ENCODE measurements at places on chromosomes 1 and 21.

- no peak for DNase-seq
Observed at GRCh38 chr1:246039584-246039983, 467.5 kb downstream of the SMYD3 start.

- DNase-seq, result no peak
Observed at GRCh38 chr1:91755702-91756287, 130.2 kb downstream of the TGFBR3 start.

DNA sequence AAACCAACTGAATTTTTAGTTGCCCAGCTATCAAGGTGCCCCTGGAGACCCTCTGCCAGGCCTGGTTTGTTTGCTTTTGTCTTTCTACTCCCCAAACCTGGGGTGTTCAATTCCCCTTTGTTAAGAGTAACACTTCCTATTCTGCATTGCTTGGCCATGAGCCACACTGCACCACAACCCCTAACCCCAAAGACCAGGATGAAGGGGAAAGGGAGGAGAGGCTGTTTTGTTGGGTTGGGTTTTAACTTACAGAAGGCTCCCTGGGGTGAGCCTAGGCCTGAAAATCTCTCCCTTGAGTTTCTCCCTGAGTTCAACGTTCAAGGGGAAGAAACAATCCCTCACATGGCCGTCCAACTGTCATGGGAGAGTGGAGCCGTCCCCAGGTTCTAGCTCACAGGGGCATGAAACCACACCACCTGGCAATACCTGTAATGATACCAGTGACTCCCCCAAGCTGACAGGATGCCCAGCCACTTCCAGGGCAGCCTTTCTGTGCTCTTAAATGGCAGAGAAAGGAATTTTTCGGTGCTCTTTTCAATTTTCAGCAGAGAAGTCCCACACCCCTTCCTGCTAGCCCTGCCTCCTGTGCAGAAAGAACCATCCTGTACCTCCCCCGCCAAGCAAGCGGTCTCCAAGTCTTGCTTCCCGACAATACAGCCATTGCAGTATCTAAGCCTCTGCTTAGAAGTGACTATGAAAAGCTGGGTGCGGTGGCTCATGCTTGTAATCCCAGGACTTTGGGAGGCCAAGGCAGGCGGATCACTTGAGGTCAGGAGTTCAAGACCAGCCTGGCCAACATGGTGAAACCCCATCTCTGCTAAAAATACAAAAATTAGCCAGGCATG, 14.9 kb downstream of the SLC45A3 start:
- no peak for DNase-seq

DNA sequence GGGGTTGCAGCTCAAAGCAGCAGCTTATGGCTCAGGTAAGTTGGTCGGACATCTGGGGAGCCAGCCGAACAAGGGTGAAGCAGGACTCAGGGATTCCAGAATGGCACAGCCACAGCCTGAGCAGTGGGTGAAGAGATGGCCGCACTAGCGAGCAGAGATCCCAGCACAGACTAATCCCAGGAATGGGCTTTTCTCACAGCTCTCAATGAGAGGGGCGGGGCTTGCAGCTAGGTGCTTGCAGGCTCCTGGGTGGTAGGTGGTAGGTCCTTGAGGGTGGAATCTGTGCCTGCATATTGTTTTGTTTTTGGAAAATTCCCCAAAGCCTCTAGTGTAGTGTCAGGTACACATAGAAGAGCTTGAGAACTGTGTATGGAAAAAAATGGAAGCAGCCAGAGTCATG, 9.0 kb downstream of the KIAA0040 start:
- no peak for DNase-seq

DNA sequence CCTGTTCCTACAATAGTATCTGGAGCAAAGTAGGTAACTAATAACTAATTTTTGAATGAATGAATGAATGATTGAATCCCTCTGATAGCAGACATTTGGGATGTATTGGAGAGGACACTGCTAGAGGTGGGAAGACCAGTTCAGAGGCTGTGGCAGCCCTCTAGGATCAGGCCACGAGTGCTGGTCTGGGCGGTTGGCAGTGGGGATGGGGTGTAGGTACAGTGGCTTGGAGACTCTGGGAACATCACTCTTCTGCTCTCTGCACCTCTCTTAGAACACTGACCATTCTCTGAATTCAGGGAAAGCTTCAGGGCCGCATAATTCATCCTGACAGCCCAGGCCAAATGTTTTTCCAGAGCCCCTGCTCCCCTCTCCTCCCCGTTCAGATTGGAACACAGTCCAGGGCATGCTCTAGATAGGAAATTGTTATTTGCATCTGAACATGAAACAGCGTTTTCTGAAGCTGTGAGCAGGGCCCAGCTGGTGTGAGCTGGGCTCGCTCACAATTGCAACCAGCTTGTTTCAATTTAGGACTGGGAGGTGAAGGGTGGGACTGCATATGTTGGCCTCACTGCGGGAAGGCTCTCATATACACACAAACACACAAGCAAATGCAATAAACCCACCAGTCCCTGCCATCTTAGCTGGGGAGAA, 253.1 kb upstream of the USP24 start:
- no peak for DNase-seq

DNA sequence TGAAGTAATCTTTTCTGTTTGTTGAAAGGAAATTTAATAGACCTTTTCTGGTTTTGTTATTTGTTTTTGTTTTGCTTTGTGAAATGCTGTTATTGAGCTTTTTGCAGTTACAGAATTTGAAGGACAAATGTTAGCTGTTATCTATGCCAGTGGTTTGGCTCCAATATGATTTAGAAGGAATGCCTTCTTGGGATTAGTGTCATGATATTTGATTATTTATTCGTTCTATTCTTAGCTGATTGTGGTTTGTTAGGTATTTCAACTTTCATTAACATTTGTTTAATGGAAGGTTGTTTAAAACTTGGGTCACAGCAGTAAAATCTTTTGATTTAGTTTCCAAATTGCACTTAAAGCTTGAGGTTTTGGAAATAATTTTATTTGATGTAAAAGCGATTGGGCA, 33.5 kb downstream of the ADGRL2 start:
- DNase-seq, result no peak

DNA sequence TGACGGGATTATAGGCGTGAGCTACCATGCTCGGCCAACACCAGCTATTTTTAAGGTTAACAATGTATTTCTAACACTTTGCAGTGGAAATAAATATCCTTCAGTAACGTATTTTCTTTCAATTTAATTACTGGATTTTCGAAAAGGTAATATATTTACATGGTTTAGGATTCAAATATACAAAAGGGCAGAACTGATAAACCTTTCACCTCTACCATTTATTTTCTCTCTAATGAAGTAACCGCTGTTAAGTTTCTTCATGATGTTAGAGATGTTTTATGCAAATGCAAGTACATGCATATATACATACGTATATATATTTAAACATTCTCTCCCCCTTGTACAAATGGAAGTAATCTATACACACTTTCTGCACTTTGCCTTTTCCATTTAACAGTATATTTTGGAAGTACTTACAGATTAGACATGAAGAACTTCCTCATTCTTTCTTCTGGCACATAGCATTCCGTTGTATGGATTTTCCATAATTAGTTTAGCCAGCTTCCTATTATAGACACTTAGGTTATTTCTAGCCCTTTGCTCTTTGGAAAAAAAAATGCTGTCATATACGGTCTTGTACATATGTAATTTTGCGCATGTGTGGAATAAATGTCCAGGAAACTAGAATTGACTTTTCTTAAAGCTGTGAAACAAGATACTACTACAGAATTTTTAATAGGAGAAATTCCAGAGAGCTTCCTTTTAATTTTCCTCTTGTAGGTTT, 14.9 kb upstream of the HJV start:
- DNase-seq, result no peak

GRCh38 chr1:37403166-37403565, 71.2 kb upstream of the ZC3H12A start:
- DNase-seq, result no peak

DNA sequence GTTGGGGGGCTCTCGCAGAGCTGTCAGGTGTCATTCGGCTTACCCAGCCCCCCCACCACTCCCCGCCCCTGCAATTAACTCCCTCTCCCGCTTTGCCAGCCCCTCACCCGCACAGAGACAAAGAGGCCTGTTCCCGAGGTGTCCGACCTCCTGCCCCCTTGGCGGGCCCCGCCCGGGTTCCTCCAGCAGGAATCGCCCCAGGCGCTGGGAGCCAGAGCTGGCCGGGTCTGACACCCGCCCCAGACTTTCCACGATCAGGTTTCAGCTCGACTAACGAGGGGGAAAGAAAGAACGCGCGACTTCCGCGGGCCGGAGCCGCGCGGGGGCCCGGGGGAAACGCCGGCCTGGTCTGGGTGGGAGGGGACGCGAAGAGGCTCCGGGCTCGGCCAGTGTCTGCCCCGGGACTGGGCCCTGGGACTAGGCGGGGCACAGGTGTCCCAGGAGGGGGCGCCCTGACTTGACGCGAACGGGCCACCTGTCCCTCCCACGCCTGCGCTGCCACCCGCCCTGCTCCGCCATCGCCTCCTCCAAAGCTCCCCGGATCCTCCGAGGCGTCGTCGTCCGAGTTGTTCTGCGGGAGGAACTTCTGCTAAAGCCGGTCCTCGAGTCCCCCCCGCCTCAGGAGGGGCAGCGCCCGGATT, 36.4 kb upstream of the HHAT start:
- no peak for DNase-seq
